ENCODE measurements at places on chromosomes 12 and 14.

DNA sequence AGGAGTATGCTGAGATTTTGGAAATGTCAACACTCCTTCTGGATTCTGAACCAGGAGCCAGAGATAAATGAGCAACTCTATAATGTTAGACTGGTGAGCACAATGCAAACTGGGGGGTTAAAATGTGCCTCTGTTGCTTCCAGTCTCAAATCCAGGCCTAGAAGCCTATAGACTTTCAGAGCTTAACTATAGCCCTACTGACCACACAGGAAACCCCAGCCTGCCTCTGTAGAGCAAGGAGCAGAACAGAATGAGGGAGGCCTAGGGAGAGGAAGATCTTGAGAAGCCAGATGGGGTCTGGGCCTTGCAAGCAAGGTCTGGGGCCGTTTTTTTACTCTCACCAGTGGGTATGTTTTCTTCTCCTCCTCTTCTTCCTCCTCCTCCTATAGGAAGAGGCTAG, 225.4 kb upstream of the KITLG start:
- DNase-seq: no peak

DNA sequence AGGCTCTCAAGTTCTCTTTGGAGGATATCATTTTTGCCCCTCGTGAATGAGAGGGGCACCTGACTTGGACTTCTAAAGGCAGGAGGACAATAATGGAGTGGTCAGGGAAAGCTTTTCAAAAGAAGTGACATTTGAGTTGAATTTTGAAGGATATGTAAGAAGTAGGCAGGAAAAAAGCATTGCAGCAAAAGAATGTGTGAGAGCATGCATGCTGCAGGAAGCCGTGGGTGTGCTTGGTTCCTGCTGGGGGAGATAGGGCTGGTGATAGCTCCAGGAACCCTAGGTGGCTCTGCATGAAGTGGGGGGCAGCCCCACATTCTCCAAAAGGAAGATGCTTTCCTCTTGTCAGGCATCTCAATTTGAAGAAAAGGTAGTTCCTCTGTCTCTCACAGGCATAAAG, 23.1 kb downstream of the ACVR1B start:
- DNase-seq: no peak

DNA sequence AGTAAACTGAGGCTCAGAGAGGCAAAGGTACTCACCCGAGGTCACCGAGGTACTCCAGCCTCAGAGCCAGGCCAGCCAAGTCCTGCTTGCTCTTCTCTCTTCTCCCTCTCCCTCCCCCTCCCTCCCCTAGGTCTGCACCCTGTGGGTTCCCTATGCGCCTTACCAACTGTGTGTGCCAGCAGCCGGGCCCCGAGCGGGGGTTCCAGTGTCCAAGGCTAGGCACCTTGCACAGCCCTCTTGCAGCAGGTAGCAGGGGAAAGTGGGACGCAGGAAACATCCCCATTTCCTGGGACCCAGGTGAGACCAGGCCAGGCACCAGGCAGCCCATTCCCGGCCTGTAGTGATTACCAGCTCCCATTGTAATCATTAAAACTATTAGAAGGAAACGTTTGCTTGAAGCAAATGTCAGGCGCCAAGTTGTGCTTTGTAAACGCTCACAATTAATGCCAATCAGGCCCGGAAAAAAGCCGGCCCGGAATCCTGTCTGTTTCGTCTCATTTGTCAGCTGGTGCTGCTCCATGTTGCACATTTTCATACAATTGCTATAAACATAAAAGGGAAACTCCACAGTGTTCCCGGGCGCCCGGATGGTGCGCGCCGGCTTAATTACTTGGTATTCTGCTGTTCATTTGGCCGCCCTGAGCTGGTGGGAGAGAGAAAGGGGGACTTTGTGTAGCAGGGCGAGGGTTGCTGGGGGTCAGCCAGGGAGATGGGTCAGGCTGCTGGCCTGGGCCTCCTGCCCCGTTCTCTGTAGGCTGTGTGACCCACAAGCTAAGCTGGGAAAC, 11.9 kb downstream of the FAM222A start:
- DNase-seq: no peak

DNA sequence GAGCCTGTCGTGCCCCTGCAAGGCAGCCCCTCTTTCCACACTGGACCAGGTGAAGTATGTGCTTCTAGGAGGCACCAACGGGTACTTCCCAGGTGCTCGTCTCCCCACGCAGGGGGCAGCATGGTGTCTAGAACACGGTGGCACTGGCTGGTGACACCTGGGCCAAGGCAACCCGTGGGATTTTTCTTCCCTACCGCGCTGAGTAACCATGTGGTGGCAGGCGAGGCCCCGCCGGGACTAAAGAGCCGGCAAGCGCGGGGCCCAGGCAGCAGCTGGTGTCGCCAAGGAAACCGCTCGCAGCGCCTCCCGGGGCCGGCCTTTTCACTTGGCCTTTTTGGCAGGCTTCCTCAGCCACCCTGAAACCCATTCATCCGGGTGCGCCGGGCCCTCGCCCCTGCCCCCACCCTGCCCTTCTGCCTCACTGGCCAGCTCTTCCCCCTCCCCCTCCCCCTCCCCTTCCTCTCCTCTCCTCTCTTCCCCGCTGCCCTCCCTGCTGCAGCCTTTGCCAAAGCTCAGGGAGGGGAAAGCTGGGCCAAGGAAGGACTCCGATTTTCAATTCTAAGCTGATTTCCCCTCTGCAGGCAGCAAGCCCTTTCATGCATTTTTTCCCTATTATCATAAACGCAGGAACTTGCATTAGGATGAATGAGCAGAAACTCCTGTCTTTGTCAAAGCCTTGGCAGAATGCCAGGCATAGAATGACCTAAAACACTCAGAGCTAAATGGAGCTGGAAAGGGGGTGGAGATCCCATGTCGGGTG, 81.2 kb downstream of the IRF2BPL start:
- peak; percentile 89 for DNase-seq

GRCh38 chr12:53062977-53063707, 13.3 kb downstream of the TNS2 start:
- no peak for DNase-seq

- no peak for DNase-seq
Measured at GRCh38 chr14:32404784-32405573, 75.9 kb downstream of the AKAP6 start.

DNA sequence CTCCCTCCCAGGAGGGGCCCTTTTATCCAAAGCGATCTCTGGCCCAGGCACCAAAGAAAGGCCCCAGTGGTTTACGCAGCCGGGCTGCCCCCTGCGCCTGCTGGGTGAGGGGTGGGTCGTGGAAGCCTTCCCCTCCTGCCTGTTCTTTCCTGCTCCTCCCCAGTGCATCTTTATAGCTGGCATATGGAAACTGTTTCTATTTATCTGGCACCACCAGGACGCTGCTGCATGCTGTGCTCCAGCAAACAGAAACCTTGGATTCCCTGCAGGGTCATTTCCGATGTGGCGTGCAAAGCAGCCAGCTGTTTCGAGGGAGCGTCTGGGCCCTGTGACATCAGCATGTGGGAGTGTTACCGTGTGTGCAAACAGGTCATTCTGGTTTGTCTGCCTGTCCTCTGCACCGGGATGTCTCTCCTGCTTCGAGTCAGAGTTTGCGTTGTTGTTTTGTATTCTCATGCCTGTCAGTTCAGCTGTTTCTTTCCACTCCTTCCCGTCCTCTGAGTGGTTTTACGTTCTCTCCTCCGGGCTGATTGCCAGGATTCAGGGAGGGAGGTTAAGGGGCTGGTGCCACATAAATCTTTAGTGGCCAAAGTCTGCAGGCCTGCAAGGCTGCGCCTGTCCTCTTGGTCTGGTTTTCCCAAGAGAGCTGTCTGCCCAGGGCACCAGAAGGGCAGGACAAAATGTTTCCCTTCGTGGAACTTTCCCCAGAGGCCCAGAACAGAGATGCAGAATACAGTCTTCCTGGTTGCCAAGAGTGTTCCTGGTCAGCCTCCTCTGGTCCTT, 24.6 kb downstream of the TPCN1 start:
- peak; percentile 92 for DNase-seq

DNA sequence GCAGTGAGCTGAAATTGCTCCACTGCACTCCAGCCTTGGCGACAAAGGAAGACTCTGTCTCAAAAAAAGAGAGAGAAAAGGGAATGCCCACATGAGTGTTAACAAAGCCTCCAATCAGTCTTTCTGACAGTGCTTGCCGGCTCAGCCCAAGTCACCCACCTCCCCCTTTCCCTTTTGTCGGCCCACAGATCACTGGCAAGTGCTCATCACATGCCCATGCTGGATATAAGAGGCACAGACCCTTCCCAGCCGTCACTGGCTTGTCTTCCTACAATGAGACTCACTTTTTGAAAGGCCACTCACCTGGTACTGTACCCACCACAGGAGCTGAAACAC, 70.8 kb downstream of the CCDC88C start:
- DNase-seq: no peak

DNA sequence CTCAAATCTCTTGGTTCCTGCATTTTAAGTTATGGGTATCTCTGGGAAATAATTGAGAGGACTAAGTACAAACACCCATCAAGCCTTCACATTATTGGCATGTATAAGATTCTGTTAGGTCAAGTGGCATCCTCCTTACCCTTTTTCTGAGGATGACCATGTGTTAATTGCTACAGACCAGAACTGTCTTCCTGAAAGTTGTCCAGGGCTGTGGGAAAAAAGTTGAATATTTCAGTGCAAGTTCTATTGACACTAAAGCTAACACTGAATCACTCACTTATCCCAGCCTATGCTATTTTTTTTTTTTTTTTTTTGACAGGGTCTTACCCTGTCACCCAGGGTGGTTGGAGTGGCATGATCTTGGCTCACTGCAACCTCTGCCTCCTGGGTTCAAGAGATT, 130.1 kb upstream of the HIF1A start:
- DNase-seq: no peak

GRCh38 chr14:48125654-48126053, 450.2 kb upstream of the MDGA2 start:
- DNase-seq: no peak

GRCh38 chr12:49534731-49535278, 4.0 kb upstream of the KCNH3 start:
- no peak for DNase-seq

GRCh38 chr12:69601962-69602685, 8.6 kb downstream of the LRRC10 start:
- DNase-seq: no peak

- DNase-seq: no peak
Measured at GRCh38 chr12:47222520-47223030, 142.8 kb upstream of the AMIGO2 start.

GRCh38 chr12:113190761-113191160, 5.2 kb downstream of the RITA1 start:
- no peak for DNase-seq

- DNase-seq: no peak
Measured at GRCh38 chr12:102496591-102496990, 16.2 kb upstream of the IGF1 start.

DNA sequence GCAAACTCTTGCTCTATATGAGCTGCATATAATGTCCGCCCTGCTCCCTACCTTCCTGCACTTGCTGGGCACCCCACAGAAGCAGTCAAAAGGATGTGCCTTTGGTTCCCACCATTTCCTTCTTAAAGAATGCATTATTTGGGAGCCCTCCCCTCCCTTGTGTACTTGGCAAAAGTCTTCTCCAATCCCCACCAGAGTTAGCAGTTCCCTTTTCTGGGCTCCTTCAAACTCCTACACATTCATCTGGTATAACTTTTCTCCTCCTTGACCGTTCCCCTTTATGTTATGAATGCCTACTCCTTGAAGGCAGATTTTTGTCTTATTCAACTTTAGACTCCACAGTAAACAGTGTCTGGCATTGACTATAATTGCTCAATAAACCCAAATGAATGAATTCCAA, 27.8 kb downstream of the AREL1 start:
- no peak for DNase-seq

DNA sequence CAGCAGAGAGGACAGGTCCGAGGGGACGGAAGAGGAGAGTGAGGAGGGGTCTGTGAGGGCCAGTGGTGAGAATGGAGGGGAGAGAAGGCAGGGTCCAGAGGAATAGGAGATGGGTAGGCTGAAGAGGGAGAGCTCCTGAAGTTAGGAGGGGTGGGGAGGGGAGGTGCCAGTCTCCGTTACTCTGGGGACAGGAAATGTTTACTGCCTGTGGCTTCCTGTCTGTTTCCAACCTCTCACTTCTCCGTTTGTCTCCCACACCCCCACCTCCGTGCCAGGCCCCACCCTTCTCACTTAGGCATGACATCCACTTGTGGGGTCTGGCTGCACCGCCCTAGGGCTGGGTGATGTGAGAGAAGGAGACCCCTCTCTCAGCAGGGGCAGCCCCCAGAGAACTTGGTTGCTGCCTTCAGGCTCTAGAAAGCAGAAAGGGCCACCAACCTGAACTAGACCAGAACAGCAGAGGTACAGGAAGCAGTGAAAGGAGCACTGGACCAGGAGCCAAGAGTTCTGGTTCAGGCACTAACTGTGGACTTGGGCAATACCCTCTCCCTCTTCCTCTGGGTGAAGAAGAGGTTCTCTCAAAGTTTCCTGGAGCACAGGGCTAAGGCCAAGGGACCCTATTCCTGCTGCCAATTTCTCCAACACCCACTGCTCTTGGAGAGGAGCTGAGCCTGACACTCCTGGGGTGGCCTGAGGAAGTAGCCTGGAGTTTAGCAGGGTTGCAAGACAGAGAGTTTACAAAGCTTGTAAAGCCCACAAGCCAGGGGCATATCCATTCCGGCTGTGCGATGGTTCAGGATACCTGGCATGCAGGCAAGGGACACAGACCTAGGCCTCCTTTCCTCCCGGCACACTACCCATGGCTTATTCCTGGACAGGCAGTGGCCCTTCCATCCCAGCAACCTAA, 5.5 kb downstream of the ITGA5 start:
- no peak for DNase-seq

- no peak for DNase-seq
Measured at GRCh38 chr14:64763801-64764621, 59.8 kb downstream of the PLEKHG3 start.

GRCh38 chr12:71478270-71478669, 38.7 kb downstream of the LGR5 start:
- no peak for DNase-seq

DNA sequence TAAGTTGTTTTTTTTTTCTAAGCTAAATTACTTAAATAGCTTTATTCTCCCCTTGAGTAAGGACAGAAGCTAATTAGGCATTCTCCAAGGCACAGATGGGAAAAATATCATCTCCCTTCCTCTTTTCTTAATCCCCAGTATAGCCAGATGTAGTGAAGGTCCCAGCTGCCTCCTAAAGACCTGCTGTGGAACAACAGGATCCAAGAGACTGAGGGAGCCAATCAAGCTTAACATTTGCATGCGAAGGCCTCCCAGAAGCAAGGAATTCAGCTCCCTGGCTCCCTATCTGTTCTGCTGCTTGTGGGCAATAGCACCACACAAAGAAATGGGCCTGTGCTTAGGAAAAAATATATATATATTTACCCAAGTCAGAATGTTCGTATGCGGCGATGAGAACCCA, 255.2 kb downstream of the SYT1 start:
- DNase-seq: no peak

GRCh38 chr14:68104518-68104917, 284.9 kb downstream of the RAD51B start:
- no peak for DNase-seq

GRCh38 chr12:24695657-24696329, 253.1 kb downstream of the BCAT1 start:
- DNase-seq: no peak

All from NCI-H2081 treated with DMSO at 0.1 percent for 48 hours (cell line).